ENCODE measurements at places on chromosomes 6 and 20.

- no peak for DNase-seq
These were observed 87.5 kb downstream of the ZFP64 start for GRCh38 chr20:52103913-52104545.

GRCh38 chr6:69246983-69247382 is 549.8 kb downstream of the LMBRD1 start:
- no peak for DNase-seq

DNA sequence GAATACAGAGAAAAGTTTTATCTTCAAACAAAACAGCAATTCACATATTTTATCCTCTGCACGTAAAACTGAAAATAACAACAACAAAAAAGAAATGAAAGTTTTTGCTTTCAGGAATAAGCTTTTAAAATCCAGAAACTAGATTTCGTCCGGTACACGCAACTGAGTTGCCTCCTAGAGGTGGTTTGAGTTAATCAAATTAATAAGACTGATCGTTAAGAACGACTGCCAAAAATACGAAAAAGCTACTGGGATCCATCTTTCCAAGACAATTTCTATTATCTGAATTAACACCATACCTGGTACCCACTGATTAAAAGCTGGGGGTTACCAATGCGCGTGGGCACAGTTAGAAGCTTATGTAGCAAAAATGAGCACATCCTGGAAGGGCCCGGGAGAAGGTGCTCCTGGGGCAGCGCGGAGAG is 669 bp downstream of the PDCD2 start:
- DNase-seq: no peak

- DNase-seq: no peak
These were observed 31.4 kb downstream of the SLC22A2 start for GRCh38 chr6:160227038-160227768.

DNA sequence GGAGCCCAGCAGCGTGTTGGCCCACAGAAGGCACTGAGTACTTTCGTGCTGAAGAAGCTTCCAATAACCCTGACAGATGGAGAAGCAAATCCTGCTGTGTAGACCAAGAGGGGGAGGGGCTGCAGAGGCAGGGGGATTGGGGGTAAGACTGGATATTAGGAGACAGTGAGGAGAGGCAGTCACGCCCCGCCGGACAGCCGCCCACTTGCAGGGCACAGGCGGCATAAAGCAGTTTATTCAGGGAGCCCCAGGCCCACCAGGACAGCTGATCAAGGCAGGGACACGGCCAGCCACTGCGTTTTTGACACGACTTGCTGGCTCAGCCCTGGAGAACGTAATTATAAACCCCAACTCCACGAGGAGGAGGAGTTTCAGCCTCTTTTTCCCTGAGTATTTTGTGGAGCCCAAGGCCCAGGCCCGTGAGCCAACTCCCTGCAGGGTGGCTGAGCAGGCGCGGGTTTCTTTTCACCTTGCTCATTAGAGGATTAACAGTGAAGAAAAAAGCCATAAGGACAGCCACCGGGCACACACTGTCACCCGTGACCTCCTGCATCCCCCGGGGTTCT is 177.9 kb downstream of the TFAP2C start:
- DNase-seq: no peak

DNA sequence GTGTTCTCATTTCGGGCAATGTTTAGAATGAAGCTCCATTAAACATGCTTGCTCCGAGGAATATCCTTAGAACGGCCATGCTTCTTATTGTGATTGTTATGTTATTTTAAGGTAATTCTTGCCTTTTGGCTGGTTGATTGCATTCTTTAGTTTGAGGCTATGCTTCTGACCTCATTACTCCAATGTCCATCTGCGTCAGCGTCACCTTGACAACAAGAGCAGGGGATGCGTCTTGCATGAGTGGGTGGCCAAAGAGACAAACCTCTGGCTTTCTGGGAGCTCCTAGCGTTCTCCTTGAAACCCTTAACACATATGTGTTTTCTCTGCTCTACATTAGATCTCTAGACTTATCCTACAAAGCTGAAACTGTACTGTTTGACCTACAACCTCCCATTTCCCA is 184.3 kb downstream of the THBS2 start:
- DNase-seq: no peak
